Stimulated activated naive CD4-positive, alpha-beta T cell treated with Interleukin-2 at 50 U/mL for 16 hours (primary cell): ENCODE measurements at places on chromosomes 4 and X.

- no peak for DNase-seq
These were observed 1147.6 kb upstream of the PCDH10 start for GRCh38 chr4:132001542-132001941.

DNA sequence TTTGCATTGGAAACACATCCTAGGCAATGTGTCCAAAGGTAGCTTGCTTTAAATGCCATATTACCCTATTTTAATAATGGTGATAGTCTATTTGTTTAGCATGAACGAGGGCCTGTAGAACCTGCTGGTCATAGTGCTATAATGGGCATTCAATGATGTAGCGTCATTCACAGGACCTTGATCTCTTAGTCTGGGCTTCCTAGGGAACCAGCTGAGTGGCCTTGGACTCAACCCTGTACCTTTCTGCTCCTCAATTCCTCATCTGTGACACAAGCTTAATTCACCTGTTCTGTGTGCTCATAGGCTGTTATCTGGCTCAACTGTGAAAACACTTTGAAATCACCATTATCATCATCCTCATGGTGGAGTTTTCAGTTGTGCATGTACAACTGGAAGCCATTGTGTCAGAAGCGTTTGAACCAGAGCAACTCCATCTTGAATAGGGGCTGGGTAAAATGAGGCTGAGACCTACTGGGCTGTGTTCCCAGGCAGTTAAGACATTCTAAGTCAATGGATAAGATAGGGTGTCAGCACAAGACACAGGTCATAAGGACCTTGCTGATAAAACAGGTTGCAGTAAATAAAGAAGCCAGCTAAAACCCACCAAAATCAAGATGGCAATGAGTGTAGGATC lies 346.8 kb upstream of the KLF3 start:
- no peak for DNase-seq

DNA sequence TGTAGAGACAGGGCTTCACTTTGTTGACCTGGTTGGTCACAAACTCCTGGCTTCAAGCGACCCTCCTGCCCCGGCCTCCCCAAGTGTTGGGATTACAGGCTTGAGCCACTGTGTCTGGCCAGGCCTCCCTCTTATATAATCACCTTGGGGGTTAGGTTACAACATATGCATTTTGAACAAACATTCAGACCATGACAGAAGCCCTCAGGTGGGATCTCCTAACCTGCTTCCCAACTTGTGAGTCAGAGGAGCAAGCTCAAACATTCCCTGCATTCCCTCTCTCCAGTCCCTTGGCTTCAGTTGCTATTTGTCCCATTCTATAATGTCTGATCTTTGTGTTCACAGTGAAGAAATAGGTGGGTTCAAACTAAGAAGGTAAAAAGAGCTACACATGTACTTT lies 76.5 kb upstream of the NRK start:
- DNase-seq = no peak

- peak; percentile 37 for DNase-seq
These were observed 788 bp downstream of the SAP30 start for GRCh38 chr4:173371292-173372192.

- no peak for DNase-seq
These were observed 10.4 kb downstream of the CCNI start for GRCh38 chr4:77065382-77065781.

DNA sequence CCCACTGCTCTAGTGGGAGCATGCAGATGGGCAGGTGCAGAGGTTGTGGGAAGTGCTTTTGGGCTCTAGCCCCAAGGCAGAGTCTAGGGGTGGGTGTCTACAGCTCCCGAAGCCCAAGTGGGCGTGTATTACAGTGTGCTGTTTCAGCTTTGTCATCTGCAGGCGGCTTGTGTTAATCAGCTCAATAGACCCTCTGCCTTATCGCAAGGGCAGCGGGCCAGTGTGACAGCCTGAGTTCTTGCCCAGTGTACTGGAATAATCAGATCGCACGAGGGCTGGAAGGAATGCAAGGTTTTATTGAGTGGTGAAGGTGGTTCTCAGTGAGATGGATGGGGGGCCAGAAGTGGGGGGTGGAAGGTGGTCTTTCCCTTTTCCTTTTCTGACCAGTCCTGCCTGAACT lies 529.4 kb upstream of the AMOT start:
- no peak for DNase-seq

- no peak for DNase-seq
These were observed 56.9 kb downstream of the PCGF3 start for GRCh38 chr4:762211-763190.

DNA sequence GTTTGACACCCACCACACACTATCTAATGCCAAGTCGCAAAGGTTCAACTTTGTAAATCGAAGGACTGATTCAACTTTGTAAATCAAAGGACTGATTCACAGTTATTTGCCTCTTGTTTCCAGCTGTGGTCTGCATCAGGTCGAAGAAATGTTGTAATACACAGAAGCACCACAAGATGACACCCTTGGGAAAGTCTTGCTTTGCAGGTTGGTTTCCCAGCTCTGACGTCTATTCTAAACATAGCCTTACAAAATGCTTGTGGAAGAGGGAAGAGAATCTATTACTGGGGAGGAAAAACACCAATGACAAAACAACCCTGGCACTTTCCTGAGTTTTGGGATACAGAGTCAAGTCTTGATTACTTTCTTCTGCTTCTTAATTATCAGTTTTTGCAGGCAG lies 35.3 kb downstream of the SUPT20HL1 start:
- peak; percentile 5 for DNase-seq

DNA sequence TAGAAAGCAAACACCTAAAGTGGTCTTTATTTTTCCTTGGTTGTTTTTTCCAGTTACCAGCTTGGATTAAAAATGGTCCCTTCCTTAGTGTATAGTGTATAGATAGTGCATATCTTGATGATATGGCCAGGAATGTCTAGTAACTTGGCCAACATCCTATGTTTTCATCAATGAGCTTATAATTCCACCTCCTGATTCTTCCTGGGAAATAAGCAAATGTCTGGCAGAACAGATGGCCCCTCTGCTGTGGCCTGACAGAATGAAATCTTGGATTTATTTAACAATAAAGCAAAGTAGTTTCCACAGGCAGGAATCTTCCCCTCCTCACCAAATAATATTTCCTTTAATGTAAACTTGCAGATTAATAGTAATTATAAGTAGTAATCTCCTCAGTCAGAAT lies 6.1 kb downstream of the SCARB2 start:
- no peak for DNase-seq

- no peak for DNase-seq
These were observed 103.6 kb downstream of the GUCY2F start for GRCh38 chrX:109378281-109378680.

GRCh38 chr4:14496408-14496807 lies 505.9 kb upstream of the CPEB2 start:
- DNase-seq = no peak

GRCh38 chr4:109411964-109412363 lies 21.7 kb upstream of the SEC24B start:
- DNase-seq = no peak

DNA sequence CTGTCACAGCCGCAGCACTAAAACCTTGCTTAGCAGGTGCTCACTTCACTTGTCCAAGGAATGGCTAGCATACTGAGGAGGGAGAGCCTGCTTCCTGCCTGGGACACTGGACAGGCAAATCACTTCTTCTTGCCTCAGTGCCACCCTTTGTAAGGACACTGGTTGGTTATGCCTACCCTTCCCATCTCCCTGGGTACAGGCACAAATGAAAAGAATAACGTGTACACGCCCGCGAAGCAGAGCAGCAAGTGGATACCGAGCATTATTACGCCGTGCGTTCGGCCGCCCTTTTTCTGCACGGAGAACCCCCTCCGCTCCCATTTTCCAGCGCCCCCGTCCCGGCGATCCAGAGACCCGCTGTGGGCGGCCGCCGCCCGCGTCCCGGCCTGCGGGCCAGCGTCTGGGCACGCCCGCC lies 338 bp upstream of the KLHL2 start:
- no peak for DNase-seq

- DNase-seq = no peak
These were observed 1753.4 kb upstream of the TENM3 start for GRCh38 chr4:180489787-180490186.

GRCh38 chrX:10992110-10992509 lies 119.0 kb upstream of the HCCS start:
- no peak for DNase-seq

DNA sequence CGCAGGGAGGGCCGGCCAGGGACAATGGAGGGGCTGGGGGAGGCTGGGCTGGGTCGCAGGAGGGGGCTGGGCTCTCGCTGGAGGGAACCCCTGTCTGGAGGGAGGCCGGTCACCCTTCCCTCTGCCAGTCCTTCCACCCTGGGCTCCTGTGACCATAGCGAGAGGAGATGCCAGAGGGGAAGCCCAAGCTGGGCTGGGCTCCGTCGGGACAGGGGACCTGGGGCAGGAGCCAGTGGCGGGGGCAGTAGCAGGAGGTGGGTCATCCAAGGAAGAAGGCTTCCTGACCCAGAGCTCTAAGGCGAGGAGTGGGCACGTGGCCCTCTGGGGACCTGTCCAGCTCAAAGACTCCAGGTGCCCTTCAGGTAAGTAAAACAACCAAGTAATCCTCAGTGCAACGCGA lies 16.9 kb downstream of the CTAG1B start:
- DNase-seq = no peak
